Tibial nerve (tissue), 4 donors: ENCODE measurements at places on chromosomes 1 and 21. TPM values are rescaled to one million over a fixed set of nuclear protein-coding genes. Genes with fewer than 3 reads are reported as not detected.

Gene NEK2
- total RNA-seq, result not detected

DNA sequence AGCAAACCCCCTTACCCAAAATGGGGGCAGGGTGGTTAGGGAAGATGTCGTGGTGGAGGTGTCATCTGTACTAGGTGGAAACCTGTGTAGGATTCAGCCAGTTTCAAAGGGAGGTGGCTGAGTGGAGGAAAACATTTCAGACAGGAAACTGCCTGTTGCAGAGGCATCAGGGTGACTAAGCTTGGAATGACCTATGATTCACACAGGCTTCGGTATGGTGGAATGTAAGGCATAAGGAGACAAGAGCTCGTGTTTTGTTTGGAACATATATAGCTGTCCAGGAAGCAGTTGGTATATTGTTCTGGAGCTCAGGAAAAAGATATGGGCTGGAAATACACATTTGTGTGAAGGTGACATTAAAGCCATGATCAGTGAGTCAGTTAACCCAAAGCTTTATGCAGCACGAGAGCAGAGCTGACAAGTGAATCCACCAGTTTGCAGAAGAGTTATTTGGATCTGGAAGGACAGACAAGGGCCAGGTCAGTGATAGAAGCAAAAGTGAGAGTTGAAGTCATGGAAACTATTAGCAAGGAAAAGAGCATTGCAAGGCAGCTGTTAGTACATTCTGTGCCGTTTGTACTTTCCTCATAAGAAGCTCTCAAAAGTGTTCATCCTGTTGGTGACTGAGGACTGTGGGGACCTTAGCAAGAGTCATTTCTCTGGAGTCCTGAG is 12.2 kb downstream of the UTP25 start:
- no peak for DNase-seq

Gene TNFRSF8
- total RNA-seq, result 0.84 TPM

DNA sequence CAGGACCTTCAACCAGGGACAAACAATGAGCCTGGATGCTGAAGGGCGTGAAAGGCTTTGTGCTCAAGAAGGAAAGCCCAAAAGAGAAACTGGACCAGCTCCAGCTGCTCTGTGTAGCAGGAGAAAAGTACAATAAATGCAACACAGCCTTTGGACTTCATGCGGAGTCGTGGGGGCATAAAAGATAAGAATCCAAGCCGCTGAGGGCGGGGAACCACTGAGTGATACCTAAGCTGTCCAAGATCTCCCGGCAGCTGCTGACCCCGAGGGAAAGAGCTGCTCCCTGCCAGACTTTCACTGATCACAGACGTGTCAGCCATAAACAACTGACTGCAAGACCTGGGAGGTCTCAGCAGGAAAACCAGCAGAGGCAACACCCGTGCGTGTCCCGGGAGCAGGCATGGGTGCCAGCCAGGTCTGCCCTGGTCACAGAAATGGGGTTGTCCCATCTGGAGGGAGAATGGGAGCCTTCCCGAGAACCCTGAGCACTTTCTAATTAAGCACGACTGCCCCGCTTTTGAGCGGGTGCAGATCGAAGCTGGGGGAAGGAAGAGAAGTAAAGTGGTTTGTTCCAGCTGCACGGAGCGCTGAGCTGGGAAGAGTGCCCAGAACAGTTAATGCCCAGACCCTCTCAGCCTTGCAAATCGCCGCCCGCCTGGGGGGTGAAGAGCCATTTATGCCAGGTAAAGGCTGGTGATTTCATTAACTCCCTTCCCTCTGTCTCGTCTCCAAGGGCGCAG is 68.3 kb upstream of the TARDBP start:
- DNase-seq, result peak; percentile 48

Gene KRTAP21-1
- total RNA-seq, result not detected
